ENCODE measurements at places on chromosomes 7 and 10.
A peak's percentile ranks its signal among the peaks of the same experiment; 100 is the strongest.

- no peak for DNase-seq
These were observed 158.8 kb upstream of the SP8 start for GRCh38 chr7:20945451-20945850.

GRCh38 chr7:130973637-130974036 lies 239.6 kb upstream of the KLF14 start:
- no peak for DNase-seq

DNA sequence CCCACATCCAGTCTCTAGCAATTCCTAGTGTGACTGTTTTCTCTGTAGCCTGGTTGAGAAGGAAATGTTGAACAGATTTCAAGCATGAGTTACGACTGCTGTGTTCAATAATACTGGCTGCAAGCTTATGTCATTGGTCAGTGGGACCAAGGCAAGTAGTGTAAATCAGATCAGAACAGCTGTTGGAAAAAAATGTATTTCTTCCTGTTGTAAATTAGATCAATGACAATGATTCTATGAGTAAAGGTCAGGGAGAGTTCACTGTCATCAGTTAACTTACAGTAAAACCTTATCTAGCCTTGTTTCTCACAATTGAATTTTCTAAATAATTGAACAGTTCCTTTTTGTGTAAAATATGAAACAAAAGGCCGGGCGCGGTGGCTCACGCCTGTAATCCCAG lies 6.7 kb downstream of the OTUD1 start:
- DNase-seq = no peak

DNA sequence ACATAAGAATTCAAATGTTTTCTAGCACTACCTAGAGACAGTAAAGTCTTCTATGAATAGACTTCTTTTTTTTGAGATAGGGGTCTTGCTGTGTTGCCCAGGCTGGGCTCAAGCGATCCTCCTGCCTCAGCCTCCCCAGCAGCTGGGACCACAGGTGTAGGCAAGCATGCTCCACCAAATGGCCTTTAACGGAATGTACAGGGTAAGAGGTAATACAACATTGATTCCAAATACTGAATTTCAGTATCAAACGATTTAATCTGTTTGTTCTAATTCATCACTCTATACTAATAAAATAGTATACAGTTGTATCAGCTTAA lies 55.8 kb upstream of the NCAPG2 start:
- DNase-seq = no peak

- no peak for DNase-seq
These were observed 132.7 kb downstream of the PRPF18 start for GRCh38 chr10:13719425-13719824.

- no peak for DNase-seq
These were observed 98.3 kb upstream of the ARHGAP21 start for GRCh38 chr10:24821986-24822385.

- DNase-seq = peak; percentile 82
These were observed 89.9 kb downstream of the CDH23 start for GRCh38 chr10:71486484-71487114.

- DNase-seq = no peak
These were observed 2.9 kb downstream of the RBP4 start for GRCh38 chr10:93598157-93598556.

DNA sequence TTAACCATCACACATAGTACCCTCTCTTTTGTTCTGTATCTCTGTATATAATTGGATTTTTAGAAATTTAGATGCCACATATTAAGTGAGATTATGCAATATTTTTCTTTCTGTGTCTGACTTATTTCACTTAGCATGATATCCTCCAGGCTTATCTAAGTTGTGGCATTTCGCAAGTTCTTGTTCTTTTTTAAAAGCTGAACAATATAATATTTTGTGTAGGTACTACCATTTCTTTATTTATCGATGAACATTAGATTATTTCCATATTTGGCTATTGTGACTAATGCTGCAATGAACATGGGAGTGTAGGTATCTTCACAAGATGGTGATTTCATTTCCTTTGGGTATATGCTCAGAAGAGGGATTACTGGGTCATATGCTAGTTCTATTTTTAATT lies 295.0 kb downstream of the SUGCT start:
- DNase-seq = no peak

- no peak for DNase-seq
These were observed 97.9 kb downstream of the PLCE1 start for GRCh38 chr10:94091649-94092048.

DNA sequence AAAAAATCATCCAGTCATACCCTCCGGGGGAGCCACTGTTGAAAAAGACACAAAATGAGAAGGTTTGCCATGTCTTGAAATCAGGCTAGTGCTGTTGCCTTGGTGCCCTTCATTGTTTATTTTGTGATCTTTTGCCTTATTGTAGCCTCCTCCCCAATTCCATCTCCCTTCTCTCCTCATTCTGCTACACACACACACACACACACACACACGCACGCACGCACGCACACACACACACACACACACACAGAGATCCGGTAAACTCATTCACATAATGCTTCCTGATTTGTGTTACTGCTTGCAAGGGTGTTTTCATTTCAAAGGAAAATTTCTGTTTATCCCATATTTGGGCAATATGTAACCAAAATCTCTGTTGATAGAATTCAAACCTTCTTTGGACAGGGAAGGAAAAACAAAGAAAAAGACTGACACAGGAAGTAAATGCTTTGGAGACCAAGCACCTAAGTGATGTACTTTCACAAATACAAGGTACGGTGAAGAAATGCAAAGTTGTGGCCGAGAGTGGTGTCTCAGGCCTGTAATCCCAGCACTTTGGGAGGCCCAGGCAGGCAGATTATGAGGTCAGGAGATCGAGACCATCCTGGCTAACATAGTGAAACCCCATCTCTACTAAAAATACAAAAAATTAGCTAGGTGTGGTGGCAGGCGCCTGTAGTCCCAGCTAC lies 141.1 kb upstream of the CDK13 start:
- no peak for DNase-seq

GRCh38 chr7:131285556-131285955 lies 42.1 kb upstream of the MKLN1 start:
- no peak for DNase-seq

GRCh38 chr10:30755441-30755953 lies 125.9 kb upstream of the LYZL2 start:
- DNase-seq = no peak

DNA sequence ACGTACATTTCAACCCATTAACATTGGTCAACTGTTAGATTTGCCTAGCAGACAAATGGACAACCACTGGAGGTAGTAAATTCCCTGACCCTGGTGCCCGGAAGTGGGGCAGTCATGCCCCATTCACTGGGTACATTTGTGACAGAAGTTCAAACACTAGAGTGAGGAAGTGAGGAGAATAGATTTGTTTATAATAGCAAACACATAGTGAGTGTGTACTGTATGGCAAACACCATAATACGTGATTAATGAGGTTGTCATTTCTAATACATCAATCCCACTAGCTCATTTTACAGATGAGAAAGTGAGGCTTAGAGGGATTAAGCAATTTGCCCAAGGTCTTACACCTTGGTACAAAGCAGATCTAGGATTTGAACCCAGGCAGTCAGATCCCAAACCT lies 181.9 kb upstream of the MKLN1 start:
- no peak for DNase-seq

DNA sequence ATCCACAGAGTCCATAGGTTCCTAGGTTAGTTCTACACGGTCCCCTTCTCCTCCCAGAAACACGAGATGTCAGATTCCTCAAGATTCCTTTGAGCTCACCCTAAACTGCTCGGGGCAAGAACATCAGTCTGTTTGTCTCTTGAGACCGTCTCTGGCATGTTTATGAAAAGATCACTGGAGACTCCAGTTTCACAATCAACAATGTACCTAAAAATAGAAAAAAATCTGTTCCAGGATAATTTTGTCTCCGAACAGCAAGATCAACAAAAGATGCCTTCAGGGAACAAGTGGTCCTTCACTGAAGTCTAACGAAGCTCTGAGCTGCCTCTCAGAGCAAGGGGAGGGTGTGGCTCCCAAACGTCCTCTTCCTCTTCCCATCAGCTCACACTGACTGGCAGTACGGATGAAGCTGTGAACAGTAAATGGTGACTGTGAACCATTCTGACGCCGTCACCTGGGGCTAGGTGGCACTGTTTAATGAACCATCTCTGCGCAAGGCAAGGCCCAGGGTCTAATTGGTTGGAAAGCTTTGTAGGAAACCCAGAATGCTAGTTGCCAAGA lies 156.2 kb upstream of the LYZL1 start:
- no peak for DNase-seq

DNA sequence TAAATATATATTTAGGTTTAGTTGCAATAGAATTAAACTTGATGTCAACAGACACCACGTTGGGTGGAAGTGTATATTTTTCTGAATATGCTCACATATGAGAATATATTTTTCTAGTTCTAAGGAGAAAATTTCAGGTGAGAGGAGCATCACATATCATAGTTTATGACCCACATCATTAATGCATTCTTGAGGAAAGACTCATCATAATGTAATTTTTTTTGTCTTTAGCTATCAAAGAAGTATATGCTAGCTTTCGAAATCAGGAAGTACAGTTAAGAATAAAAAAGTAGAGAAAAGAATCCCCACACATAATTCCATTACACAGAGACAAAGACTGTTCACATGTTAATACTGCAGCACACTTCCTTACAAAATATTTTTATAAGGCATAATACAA lies 30.4 kb downstream of the A1CF start:
- DNase-seq = no peak

GRCh38 chr7:1022801-1023465 lies 21.4 kb upstream of the GPR146 start:
- DNase-seq = no peak

DNA sequence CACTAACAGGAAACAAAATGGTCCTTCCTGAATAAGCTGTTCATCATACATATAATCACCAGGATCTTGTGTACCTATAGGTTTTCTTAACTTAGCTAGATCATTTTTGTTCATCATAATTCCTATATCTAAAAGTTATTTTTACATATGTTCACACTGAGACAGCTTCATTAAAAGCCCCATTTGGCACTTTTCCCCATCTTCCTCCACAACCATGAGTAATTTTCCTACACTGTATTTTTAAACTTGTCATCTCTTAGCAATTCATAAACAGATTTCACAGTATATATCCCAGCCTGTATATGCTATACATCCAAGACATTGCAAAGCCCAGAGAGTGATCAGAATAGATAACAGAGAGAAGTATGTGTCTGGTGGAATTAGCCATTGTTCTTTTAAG lies 28.3 kb downstream of the ZNF365 start:
- DNase-seq = no peak

GRCh38 chr7:90216080-90216674 lies 4.6 kb downstream of the STEAP2 start:
- DNase-seq = no peak

GRCh38 chr7:4072161-4072925 lies 609.8 kb upstream of the FOXK1 start:
- DNase-seq = no peak

DNA sequence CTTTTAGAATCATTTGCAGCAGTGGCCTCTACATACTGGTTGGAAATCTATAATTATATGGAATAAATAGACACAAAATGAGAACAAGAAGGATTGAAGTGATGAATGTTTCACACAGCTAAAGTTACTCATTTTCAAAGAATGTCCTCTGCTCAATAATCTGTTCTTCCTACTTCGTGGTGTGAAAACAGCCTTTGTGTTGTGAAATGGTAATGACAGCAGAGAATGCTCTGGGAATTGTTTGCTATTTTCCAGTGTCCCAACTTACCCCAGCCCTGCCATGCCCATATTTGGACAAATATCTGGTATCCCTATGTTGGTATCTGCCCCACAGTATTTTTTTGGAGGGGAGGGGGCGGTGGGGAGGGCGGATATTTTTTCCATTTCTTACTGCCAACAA lies 130.4 kb downstream of the GLI3 start:
- no peak for DNase-seq

GRCh38 chr10:119872860-119873681 lies 428 bp upstream of the MCMBP start:
- peak; percentile 88 for DNase-seq

DNA sequence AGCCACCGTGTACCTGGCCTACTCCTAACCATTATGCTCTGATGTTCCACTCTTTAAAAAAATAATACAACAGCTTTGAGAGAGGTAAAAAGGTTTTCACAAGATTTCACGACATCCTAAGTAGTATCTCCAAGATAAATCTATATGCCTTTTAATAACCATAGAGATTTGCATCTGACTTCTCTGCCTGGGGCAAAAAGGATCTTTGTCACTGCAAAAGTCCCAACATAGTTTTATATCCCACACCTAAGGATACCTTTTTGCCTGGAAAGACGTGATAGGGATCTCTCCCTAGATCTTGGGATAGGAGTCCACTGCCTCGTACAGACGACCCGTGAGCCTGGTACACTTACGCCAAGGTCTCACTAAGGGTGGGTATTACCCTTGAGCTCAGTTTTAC lies 31.4 kb upstream of the SVIL start:
- no peak for DNase-seq

DNA sequence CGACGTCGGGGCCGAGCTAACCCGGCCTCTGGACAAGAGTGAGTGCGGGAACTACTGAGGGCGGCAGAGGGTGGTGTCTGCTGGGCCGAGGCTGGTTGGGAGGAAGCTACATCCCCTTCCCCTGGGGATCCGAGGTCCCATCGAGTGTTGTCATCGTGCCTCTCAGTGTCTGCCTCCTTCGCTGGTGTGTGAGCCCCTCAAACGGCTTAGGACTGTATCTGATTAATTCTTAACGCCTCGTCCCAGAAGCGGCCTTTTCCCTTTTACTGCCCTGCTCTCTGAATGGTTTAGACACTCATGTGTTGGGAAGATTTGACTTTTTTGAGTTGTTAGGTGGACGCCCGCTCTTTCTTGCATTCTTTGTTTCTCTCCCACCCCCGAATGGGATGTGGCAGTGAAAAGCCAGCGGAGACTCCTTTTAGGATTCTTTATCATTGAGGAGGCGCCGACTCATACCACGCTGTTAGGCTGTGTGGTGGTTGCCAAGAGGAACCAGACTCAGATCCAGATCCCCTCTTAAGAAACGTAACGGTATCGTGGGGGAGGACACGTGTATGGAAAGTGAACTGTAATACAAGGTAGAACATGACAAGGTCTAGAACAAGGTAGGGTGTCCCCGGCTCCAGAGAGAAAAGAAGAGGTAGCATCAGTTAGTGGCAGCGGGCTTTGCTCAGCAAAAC lies 631 bp downstream of the SUPV3L1 start:
- peak; percentile 67 for DNase-seq

DNA sequence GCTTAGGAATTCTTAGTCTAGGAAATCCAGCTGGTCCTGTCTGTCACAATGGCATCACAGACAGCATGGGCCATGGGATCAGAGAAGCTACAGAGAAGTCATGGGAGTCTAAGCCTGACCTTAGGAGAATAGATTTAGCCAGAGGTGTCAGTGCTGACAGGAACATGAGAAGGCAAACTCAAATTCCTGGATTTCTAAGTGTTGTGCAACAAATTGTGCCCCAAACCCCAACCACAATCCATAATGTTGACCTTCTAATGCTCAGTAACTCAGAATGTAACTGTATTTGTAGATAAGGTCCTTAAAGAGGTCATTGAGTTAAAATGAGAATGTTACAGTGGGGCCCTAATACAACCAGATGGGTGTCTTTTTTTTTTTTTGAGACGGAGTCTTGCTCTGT lies 95.9 kb upstream of the RHOBTB1 start:
- DNase-seq = no peak
